ENCODE measurements at places on chromosomes 6 and 20.

GRCh38 chr20:48096957-48097890, 311.9 kb upstream of the SULF2 start:
- DNase-seq = no peak

- DNase-seq = no peak
Observed at GRCh38 chr6:126385536-126385935, 45.6 kb downstream of the CENPW start.

- DNase-seq = no peak
Observed at GRCh38 chr6:36197739-36198221, 1.2 kb downstream of the BRPF3 start.

DNA sequence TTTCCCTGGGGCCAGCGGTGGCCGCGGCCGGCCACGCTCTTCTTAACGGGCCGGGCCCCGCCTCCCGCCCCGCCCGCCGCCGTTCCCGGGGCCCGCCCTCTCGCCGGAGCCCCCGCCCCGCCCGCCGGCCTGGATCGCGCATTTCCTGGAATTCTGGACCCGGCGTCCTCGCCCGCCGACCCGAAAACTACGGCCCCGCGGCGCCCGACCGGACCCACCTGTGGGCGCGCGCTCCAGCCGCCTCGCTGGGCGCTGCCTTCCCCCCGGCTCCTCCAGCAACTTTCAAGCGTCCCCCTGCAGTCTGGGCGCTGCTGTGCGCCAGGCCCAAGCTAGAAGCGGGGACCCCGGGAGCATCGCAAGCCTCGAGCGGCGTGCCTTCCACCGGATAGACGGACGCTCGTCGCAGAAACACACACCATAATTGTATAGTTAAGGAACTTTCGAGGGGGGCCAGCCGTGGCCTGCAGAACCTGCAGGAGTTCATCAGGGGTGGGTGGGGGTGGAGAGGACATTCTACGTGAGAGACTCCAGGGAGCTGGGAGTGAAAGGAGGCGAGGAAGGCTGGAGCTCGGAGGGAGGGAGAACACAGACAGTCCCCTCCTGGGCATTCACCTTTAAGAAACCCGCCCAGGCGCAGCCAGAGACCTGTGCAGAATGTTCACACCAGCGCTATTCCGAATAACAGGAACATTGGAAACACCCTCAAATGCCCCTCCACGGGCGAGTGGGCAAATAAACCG, at the start of gene ADA:
Gene ADA (minus strand): TSS at position 16 of the 740 bp plus-strand sequence. CDS start 92 bp downstream, outside the sequence.
- DNase-seq = peak; percentile 46

GRCh38 chr6:14707276-14707675, 538.6 kb upstream of the JARID2 start:
- DNase-seq = no peak

DNA sequence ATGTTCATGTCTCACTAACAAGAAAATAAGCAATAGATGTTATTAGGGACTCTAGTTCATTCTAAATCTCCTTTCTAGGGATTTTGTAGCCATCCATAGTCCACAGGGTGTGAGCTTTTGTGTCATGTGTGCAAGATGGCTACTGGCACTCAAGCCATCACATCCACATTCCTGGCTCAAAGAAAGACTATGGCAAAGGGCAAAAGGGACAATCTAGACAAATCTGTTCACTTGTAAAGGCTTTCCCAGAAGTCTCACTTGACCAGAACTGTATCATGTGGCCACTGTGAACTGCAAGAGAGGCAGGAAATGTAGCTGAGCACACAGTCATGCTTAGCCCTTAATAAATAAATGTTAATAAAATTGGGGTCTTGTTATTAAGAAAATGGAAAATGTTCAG, 212.6 kb upstream of the EXOC2 start:
- no peak for DNase-seq

GRCh38 chr6:90040931-90041330, 146.7 kb downstream of the GJA10 start:
- DNase-seq = no peak

GRCh38 chr20:53265304-53265875, 293.2 kb downstream of the TSHZ2 start:
- no peak for DNase-seq

DNA sequence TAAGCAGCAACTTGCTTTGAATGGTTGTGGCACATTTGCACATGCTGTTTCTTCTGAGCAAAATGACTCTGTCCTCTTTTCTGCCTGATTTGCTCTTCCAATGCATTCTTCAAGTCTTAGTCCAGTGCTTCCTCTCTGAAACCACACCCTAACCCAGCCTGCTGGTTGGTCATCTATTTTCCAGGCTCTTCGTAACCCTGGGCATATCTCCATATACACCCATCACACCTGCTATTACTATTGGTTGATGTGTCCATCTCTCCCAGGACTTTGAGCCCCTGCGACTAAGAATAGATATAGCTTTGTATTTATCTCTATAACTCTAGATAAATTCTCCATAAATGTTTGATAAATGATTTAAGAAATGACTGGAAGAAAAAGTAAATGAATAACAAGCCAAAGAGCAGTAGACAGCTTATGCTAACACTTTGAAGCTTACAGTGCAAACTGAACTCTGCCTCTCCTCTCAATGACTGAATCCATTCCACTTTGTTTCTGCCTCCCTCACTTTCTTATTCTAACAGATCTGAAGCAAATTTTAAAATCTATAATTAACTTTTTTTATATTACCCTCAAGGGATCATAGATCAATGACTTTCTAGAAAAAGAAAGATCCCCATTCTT, 59.7 kb upstream of the NT5E start:
- DNase-seq = no peak

GRCh38 chr6:161139766-161140553, 133.9 kb downstream of the AGPAT4 start:
- no peak for DNase-seq

DNA sequence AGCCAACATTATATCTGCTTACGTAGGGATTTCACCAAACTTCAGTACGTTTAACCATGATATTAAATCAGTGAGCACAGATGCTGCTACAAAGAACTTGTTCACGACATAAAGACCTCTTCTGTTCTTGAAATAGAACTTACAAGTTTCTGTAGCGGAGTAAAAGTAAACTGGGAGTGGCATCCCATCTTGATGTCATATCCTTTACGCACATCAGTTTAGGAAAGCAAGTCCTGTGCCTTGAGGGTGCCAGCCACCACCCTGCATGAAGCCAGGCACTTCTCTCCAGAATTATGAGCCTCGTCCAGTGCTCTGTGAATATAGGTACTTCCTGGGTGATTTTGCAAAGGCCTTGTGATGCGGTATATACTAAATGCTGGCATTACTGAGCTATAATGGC, 122.6 kb downstream of the BTBD3 start:
- DNase-seq = no peak

DNA sequence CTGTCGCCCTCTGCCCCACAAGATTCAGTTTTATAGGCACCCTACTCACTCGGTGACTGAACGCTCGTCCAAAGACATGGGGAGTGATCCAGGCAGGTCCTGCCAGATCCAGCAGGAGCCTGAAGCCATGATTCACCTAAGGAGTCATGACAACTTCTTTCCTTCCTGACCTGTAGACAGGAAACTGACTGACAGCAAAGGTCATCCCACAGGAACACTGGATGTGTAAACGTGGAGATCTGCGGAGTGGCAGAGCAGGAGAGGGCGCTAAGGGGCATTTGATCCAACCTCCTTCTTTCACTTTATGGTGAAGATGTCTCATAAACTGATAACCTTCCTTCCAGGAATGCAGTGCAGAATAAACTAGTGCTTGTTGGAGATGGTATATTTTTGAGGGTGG, 192.2 kb downstream of the GJA10 start:
- DNase-seq = no peak

DNA sequence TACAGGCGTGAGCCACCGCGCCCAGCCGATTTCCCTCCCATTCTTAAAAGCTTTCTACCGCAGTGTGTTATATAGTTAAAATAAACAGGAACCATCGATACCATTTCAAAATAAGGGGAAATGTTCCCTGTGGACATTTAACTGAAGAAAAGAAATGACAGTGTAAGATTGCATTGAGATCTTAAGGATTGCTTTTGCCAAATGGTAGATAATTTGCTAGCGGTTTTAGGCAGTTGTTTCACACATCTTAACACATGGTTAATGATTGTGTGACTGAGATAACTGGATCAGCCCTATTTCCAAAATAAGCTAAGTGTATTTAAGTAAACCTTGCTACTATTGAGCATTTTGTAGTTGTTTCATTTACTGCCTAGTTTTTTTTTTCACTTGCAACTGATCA, 15.6 kb downstream of the STX16 start:
- DNase-seq = no peak

GRCh38 chr6:5115168-5115567, 30.0 kb downstream of the PPP1R3G start:
- DNase-seq = no peak

GRCh38 chr20:51269671-51270070, 246.8 kb upstream of the KCNG1 start:
- no peak for DNase-seq

DNA sequence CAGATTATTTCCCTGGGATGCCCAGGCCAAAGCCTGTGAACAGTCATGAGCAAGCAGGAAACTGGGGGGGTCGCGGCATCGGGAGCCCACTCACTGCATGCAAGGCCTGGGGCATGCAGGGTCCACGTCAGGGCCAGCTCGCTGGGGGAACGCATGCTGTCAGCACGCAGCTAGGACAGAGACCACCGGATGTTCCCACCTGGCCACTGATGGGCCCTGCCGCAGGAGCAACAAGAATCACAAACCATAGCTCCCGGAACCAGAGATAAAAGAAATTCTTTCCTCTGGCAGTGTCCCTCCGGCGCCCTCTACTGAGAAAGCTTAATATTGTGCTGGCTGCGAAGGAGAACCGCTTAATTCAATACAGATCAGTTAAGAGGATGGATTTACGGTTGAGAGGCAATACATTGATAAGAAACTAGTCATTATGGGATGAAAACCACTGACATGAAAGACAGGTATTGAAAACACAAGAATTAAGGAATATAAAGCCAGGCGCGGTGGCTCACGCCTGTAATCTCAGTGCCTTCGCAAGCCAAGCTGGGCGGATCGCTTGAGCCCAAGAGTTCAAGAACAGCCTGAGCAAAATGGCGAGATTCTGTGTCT, 32.6 kb downstream of the C6orf15 start:
- peak; percentile 56 for DNase-seq

- DNase-seq = no peak
Observed at GRCh38 chr6:32627831-32628230, 9.4 kb upstream of the HLA-DQA1 start.

- DNase-seq = no peak
Observed at GRCh38 chr6:139533573-139534471, 159.4 kb upstream of the CITED2 start.

- DNase-seq = no peak
Observed at GRCh38 chr6:156464100-156464878, 312.9 kb upstream of the ARID1B start.

DNA sequence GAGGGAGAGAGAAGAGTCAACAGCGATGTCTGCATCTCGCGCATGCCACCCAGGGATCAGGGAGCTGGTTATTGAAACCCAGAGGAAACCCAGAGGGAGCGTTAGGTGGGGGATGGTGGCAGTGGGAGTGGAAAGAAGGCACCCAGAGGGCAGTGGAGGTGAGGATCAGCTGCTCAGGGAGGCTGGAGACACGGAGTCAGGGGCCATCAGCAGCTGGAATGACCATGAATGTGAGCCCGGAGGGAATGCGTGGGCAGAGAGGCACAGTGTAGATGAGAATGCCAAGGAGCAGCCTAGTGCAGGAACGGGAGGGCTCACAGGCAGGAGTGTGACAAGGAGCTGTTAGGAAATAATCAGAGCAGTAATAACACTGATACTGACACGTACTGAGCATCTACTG, 36.2 kb downstream of the RSPO4 start:
- no peak for DNase-seq

- DNase-seq = no peak
Observed at GRCh38 chr20:40521962-40522361, 167.1 kb downstream of the MAFB start.

GRCh38 chr20:10521068-10521831, 86.1 kb downstream of the SLX4IP start:
- peak; percentile 11 for DNase-seq

GRCh38 chr6:102895683-102896082, 1502.2 kb downstream of the GRIK2 start:
- DNase-seq = no peak

- DNase-seq = no peak
Observed at GRCh38 chr6:36120979-36121786, 9.1 kb upstream of the MAPK13 start.

- peak; percentile 20 for DNase-seq
Observed at GRCh38 chr6:113859349-113860180, 2.4 kb downstream of the MARCKS start.

DNA sequence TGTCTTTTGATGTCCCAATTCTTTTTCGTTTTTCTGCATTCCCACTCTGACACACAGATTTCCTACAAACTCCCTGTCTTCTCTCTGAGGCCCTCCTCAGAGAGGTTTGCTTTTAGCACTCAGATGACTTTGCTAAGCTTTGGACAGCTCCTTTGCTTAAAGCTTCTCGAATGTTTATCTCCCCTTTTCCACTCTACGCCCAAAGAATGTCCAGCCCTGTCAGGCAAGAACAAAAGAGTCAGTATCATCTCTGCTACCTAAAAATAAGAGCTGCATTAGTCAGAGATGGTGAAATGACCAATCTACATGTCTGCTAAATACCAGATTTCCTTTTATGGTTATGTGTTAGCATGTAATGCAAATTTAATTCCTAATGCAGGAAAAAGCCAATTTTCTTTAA, 56.8 kb downstream of the PREP start:
- no peak for DNase-seq

GRCh38 chr6:152948150-152948768, 34.6 kb downstream of the FBXO5 start:
- peak; percentile 51 for DNase-seq

Data from skin of body (tissue), 3 donors.